T-helper 2 cell treated with Interferon-gamma antibody and Interleukin-4, amounts not matched to agents 5 μg/mL and 100 μg/mL, for 36 hours (primary cell): ENCODE measurements at places on chromosomes 3 and 15.

DNA sequence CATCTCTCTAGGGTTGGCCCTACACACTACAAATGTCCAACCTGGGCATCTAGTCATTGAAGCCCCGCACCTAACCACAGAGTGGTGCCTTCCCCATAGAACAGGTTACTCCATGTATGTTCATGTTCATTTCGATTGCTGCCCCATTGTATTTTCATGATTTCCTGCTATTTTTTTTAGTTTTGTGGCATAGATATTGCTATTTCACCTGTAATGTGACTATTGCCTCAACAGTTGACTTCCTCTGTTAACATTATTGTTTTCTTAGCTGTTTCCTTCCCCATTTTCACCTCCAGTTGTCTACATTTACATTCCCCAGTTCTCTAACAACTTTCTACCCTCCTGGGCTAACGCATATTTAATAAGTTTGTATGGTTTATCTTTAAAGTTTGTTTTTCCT lies 137.7 kb upstream of the RBMS3 start:
- DNase-seq, result no peak

GRCh38 chr15:77251662-77252061 lies 168.2 kb downstream of the PEAK1 start:
- DNase-seq, result no peak

DNA sequence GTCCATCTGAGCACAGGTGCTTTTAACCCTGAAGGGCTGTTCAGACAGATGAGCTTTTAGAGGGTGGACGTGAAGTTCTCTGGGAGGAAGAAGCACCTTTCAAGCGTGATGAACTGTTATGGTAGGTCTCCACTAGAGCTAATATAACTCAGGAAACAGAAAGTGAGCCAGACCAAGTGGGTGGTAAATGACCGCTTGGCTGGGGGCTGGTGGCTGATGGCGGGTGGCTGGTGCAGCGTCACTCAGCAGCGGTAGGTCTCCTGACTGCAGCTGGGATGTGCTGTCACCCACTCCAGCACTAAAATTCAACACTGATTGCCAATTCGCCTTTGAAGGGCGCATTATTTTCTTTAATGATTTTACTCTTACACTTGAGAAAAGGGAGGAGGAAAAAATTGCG lies 31.2 kb upstream of the LACTB start:
- DNase-seq, result no peak

- no peak for DNase-seq
These were observed 1.6 kb upstream of the RBMS3 start for GRCh38 chr3:29279286-29279685.

DNA sequence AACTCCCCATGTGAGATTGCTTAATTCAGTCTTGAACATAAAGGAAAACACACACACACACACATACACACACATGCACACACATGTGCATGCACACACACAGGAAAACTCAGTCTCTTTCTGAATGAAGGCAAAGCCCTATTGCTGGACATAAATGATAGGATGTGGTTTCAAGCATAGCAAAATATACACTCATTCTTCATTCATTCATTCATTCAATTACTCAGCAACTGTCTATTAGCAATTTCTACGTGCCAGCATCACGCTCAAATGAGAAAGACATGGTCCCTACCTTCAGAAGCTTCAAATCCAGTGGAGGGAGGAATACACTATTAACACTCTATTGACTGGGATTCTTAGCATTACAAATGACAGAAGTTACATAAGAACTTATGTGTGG lies 41.8 kb upstream of the UBE2E2 start:
- no peak for DNase-seq

DNA sequence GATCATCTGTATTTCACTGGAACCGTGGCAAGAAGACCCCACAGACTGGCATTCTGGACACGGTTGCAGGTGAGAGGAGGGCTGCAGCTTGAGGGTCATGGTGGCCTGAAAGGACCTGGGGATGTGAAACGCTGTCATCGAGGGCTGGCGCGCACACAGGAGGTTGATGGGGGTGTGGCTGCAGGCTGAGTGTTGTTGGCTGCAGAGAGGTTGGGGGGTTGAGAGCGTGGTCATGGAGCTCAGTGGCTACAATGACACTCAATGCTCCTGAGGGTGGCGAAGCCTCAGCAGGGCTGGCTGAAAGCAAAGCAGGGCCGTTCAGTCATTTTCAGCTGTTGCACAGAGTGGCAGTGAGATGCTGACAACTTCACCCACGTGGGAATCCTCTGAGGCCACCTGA lies 21.0 kb downstream of the CPN2 start:
- DNase-seq, result no peak
